ENCODE measurements at places on chromosomes 7 and 10. TPM values are rescaled to one million over a fixed set of nuclear protein-coding genes. Genes with fewer than 3 reads are reported as not detected.

DNA sequence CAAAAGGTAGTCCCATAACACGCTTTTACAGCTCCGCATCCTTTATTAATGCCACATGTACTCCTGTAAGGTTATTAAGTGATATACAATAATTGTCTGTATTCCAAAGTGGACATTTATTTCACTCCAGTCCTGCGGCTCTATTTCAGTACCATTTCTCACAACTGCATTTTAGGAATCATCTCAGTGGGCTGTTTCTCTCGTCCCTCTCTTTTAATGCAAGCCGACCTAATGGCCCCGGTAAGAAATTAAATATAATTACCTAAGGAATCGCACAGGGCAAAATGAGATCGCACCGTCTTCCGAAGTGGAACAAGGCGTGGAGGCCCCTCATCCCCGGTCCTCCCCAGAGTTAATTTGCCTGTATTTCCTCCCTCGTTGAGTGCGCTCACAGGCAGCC is 216.5 kb downstream of the RAB11FIP2 start:
- no peak for DNase-seq

DNA sequence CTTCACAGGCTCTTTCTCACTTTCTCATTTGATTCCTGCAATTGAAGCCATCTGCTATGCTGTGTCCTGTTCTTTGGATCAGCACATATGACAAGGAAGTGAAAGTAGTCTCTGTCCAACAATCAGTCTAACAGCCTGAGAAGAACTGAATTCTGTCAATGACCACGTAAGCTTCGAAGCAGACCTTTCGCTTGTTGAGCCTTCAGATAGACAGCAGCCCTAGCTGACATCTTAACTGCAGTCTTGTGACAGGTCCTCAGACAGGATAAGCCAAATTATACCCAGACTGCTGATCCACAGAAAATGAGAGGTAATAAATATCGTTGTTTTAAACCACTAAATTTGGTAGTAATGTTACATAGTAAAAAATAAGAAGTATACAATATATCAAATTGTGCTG is 691.0 kb upstream of the LRRTM3 start:
- DNase-seq: no peak

The EPDR1 gene
- polyA plus RNA-seq: 1.3 TPM

GRCh38 chr7:156022483-156023459 is 210.5 kb upstream of the SHH start:
- DNase-seq: no peak

The PALD1 gene
- 0.10 TPM for polyA plus RNA-seq

Data from naive thymus-derived CD4-positive, alpha-beta T cell (primary cell).